ENCODE measurements at places on chromosomes 12 and 14. TPM values are rescaled to one million over a fixed set of nuclear protein-coding genes. Genes with fewer than 3 reads are reported as not detected.
A peak's percentile ranks its signal among the peaks of the same experiment; 100 is the strongest.

MAP3K9 gene
- 6.7 TPM for total RNA-seq

CBLN3 gene
- total RNA-seq, result 0.42 TPM

DAO gene
- total RNA-seq, result not detected

KRT4 gene
- 0.11 TPM for total RNA-seq

AKAP5 gene
- total RNA-seq, result 0.10 TPM

ZFHX2 gene
- 0.32 TPM for total RNA-seq

POTEG gene
- not detected for total RNA-seq

SERPINA12 gene
- not detected for total RNA-seq

MGP gene
- 0.44 TPM for total RNA-seq

STYK1 gene
- total RNA-seq, result 3.7 TPM

CDCA3 gene
- 38.0 TPM for total RNA-seq

LRRIQ1 gene
- total RNA-seq, result 1.0 TPM

DNA sequence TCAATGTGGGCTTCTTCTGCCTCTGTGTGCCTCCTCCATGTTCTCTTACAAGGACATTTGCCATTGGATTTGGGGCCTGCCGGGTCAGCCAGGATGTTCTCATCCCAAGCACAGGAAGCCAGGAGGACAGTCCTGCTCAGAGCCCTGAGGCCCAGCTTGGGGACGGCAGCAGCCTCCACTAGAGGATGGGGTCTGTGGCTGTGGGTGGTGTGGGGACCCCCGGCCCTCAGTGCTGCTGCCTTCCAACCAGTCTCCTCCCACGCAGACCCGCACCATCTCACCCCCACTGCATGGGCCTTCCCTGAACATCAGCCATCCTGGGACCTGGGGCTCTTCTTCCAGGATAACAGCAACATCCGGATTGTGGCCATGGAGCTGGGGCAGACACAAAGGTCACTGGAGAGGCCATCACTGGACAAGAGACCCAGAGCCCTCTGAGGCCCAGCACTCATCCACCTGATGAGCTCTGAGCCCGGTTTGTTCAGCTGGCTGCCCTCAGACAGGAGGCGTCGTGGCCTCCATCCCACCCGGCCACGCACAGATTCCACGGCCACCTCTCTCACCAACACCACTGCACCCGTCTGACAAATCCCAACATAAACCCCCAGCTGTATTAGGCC is 56.5 kb upstream of the C14orf180 start:
- no peak for DNase-seq

- DNase-seq, result no peak
Measured at GRCh38 chr14:25150934-25151790, 101.2 kb upstream of the STXBP6 start.

GRCh38 chr14:75645056-75645455 is 15.6 kb downstream of the ERG28 start:
- no peak for DNase-seq

- no peak for DNase-seq
Measured at GRCh38 chr14:85417396-85417795, 112.5 kb upstream of the FLRT2 start.

- no peak for DNase-seq
Measured at GRCh38 chr12:76666290-76666835, 97.6 kb upstream of the ZDHHC17 start.

- DNase-seq, result peak; percentile 57
Measured at GRCh38 chr12:50589650-50590435, 85.1 kb downstream of the DIP2B start.

- DNase-seq, result no peak
Measured at GRCh38 chr12:45969084-45969483, 21.3 kb downstream of the SCAF11 start.

DNA sequence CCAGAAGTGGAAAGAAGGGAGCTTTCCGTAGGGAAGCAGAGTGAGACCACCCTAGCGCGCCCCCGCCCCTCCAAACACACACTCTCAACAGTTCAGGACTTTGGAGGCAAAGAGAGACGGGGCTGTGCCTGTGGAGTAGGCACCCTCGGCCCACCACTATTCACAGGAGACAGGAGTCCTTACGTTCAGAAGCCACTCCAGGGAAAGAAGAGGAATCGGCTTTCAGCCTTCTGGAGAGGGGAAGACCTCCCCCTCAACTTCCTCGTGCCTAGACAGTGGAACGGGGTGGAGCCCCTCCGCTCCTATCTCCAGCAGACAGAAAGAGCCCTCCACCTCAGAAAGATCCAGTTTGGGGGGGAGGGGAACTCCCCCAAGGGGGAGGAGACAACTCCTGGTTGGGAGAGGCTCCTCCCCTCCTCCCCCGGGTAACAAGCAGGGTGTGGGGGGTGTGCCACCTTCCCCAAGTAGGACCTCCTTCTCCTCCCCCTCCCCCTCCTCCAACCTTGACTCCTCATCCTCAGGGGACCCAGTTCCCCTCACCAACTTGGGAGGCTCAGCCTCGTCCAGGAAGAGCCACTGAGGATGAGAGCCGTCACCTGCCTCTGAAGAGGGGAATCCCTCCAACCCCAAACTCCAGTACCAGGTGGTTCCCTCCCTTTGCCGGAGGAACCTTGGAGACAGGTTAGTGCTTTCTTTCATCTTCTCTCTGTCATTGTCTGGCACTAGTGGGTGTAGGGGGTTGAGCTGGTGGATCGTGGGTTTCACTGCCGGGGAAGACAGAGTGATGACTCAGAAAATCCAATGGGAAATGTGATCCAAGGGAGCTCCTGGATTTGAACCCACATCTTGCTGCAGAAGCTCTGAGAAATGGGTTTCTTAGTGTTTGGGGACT is 883 bp downstream of the FOXJ2 start:
- DNase-seq, result no peak

DNA sequence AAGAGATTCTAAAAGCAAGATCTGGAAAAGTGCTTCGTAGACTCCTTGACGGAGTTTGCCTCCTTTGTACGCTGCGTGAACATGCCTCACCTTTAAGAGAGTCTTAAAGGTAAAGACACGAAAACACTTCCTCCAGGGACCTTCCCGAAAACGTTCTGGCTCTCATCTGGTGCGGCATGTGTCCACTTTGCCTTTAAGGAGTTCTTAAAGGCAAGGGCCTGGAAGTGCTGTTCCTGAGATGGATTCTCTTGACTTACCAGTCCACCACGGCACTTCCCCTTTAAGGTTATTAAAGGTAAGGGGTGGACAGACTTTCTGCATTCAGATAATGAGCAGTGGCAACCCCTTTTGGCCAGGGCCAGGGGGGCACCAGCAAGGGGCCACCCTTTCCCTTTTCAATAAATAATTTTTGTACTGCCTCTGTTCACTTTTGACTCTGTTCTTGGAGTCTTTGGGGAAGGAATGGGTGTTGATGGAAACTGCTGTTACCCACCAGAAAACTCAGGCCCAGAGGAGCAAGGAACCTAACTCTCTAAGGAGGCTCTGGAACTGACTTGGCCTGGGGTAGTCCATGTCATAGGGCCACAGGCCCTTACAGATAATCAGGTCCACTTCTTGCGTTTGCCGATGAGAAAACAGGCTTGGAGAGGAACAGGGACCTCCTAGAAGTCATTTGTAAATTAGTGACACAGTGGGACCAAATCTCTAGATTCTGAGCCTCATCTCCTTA is 4.4 kb downstream of the REM2 start:
- peak; percentile 88 for DNase-seq

DNA sequence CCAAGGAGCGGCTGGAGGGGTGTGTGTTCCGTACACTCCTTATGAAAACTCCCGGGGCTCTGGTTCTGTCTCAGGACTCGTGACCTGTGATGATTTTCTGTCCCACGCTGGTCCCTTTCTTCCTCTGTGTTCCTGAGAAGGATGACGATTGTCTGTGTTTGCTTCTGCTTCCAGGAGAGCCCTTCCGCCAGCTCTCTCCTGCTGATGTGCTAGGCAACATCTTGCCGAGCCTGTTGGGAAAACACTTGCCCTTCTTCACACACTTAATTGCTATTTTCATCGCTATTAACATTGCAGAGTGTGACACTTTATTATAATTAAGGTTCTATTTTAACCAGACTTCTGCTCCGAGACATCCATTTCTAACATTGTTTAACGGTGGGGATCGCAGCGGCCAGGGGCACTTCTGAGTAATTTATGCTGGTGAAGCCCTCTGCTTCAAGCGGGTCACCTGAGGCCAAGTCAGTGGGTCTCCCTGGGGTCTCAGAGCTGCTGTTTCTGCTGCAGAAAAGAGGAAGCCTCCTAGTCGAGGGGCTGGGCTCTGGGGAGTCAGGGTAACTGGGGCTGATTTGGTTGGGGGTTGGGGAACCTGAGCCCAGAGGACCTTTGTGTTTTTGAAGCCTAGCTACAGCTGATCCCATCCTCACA is 88.6 kb downstream of the PRMT8 start:
- DNase-seq, result no peak

DNA sequence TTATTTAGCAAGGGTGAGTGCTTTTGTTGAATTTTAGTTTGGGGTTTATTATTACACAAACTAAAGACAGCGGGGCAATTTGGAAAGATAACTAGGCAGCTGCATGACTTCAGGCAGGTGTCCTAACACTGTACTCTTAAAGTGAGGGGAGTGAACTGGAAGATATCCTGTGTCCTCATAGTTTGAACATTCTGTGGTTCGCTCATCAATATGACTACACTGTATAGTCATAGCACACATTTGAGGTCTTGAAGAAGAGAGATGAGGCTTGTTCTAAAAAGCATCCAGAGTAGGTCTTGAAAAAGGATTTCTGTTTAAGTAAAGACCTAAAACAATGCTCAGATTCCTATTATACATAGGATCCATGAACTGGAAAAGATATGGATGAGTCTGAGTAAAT is 1.7 kb upstream of the MAP3K9 start:
- DNase-seq, result peak; percentile 48

- no peak for DNase-seq
Measured at GRCh38 chr14:89276424-89276975, 140.5 kb downstream of the FOXN3 start.

- peak; percentile 17 for DNase-seq
Measured at GRCh38 chr12:119748497-119748896, 80.6 kb downstream of the PRKAB1 start.

GRCh38 chr12:106956048-106956578 is 406 bp downstream of the TMEM263 start:
- DNase-seq, result peak; percentile 48

GRCh38 chr12:29754235-29755189 is 29.2 kb downstream of the TMTC1 start:
- no peak for DNase-seq

GRCh38 chr14:39109893-39110715 is 4.0 kb upstream of the GEMIN2 start:
- DNase-seq, result no peak

- DNase-seq, result no peak
Measured at GRCh38 chr12:97063292-97063935, 156.4 kb downstream of the NEDD1 start.

- no peak for DNase-seq
Measured at GRCh38 chr12:131092901-131093603, 139.3 kb downstream of the ADGRD1 start.

- DNase-seq, result peak; percentile 83
Measured at GRCh38 chr14:35336494-35337268, 44.5 kb downstream of the PSMA6 start.

DNA sequence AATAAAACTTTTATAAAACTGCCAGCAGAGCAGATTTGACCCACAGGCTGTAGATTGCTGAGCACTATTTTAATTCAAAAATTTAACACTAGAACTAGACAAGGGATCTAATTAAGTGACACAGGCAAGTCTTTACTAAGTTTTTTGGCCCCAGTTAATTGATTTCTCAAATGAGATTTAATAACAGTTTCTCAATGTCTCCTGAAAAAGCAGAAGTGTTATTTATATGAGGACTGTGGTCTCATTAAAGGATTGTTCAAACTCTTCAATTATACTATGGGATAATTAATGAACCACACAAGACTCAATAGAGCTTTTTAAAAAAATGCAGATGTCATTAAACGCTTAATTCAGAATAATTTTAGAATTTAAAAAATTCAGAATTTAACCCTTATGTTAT is 1.9 kb downstream of the HEATR5A start:
- DNase-seq, result no peak
